ENCODE measurements at places on chromosomes 3 and 15.

- DNase-seq: no peak
These were observed 184.3 kb downstream of the AKAP13 start for GRCh38 chr15:85564686-85565085.

- no peak for DNase-seq
These were observed 90.7 kb downstream of the FNDC3B start for GRCh38 chr3:172129850-172130716.

- DNase-seq: no peak
These were observed 156.3 kb downstream of the MTHFS start for GRCh38 chr15:79740561-79740960.

- no peak for DNase-seq
These were observed 23.8 kb downstream of the RLBP1 start for GRCh38 chr15:89197503-89197971.

DNA sequence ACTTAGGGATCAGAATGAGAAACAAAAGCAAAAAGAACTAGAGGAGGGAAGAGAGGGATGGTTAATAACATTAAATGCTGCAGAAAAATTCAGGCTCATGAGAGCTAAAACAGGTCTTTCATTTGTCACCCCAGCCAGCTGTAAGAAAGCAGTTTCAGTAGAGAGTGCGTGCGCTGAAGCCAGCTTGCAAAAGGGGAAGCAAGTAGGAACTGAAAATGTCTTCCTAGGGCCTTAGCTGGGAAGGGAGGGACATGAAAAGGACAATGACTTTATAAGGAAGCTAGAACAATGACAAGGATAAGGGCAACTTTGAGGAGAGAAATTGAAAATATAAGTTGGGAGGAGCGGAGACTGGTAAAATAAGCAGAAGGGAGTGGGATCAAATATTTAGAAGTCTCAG lies 3.1 kb downstream of the CIAO2A start:
- no peak for DNase-seq

GRCh38 chr15:65323071-65323511 lies 18.6 kb downstream of the RNU5B-1 start:
- no peak for DNase-seq

DNA sequence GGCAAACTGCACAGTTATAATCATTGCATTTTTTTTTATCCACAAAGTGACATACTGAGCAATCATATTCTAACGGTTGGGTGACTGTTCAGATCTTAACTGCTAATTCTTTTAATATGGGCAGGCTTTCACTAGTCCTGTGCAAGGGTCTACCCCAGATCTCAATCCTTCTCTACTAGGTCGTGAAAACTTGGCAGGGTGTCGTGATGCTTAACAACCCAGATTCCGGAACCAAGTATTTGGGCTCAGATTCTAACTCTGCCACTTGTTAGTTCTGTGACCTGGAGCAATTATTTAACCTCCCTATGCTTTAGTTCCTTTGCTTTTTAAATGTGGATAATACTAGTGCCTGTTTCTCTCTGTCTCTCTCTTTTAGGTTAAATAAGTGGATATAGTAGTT lies 16.4 kb upstream of the ALDH1A2 start:
- DNase-seq: no peak

- DNase-seq: no peak
These were observed 136.9 kb downstream of the THSD4 start for GRCh38 chr15:71252044-71252739.

DNA sequence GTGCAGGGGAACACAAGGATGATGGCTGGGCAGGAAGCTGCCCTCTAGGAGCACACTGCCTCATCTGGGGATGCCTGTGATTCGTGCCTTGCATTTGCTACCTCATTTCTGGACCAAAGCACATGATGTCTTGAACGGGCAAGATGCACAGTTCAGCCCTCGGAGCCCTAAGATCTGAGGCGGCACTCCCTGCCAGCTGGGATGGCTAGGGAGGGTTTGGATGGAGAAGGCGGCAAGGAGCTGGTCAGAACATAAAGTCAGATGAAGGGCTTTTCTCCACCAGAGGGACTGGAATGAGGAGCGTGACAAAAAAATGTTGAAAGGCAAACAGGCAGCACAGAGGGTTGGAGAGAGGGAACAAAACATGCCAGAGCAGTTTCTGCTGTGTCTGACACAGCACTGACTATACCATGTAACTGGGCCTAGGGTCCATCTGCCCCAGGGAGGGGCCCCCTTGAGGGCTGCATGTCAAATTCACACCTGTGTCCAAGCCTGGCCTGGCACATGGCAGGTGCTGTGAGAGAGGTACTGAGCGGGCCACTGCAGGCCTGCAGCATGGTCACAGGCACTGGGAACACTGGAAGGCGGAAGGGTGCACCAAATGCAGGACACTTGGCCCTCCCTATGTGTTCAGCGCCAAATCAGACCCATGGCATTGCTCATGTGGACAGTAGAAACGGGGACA lies 21.7 kb downstream of the TMEM43 start:
- DNase-seq: no peak

GRCh38 chr3:158264894-158265293 lies 155.0 kb downstream of the RSRC1 start:
- DNase-seq: no peak

DNA sequence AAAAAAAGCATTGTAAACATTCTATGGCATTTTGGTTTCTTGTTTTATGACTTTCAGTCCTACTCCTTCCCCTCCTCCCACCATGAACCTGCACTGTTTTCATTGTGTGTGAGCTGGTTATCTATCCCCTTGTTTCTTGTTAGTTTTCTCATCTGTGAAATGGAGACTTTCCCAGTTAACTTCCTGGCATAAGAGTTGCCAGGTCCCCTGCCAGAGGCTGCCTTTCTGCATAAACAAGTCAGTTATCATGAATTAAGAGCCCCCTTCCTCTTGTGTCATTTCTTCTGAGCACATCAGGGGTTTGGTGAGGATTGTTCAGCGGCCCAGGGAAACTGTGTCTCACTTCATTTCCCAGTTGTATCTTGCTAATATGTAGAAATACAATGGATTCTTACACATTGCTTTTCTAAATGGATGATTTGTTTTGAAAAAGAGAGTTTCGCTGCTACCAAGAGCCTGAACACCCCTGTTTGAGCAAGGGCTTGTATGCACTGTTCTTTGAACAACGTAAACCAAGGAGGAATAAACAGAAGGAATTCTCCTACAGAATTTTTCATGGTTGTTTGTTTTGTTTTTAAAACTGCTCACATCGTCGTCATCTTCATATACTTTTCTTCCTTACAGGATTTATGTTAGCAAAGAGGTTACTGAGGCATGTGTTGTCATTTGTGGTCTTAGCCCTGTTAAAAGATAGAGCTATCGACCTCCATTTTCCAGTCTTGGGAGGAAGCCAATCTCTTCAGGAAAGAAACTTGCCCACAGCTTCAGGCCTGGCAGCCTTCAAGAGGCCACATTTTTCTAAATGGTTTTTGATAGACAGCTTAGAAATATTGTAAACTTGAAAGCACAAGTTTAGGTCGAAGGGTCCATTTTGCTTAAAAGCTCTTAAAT lies 144.6 kb upstream of the IL12A start:
- no peak for DNase-seq

DNA sequence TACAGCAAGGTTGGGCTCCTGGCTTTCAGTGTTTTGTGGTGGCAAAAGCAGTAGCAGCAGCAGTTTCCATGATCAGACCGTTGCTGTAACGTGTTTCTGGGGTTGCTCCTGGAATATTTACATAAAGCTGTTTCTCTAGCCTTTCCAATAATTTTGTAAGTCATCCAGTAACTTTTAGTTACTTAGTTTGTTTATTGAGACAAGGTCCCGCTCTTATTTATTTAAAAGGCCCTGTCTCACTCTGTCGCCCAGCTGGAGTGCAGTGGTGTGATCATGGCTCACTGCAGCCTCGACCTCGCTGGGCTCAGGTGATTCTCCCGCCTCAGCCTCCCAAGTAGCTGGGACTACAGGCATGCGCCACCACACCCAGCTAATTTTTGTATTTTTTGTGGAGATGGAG lies 8.8 kb upstream of the MYO5A start:
- no peak for DNase-seq

GRCh38 chr3:27677565-27677964 lies 44.6 kb downstream of the EOMES start:
- no peak for DNase-seq

- DNase-seq: no peak
These were observed 277.0 kb upstream of the LRRC3B start for GRCh38 chr3:26345613-26346012.

DNA sequence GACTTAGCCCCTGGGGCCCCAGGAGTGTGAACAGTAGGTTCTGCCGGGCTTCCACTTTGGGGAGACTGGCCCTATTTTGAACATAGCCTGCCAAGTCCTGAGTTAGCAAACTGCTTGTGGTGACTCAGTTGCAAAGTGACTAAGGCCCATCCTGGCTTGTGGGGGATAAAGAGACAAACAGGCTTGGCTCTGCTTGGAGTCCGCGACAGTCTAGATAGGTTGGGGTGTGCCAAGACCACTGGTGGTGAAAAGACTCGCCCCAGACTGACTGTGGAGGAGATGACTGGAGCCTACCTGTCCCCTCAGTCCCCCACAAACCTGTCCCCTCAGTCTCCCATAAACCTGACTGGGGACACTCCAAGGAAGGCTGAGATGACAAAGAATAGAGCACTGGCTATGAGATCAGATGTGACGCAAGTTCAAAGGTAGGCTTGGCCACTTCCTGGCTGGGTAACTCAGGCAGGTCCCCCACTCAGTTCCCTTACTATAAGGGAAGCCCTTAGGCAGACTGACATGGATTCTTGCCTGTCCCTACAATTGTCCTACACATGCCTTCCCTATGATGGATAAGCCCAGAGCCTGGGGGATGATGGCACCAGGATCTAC lies 4.3 kb downstream of the DNASE1L3 start:
- DNase-seq: no peak

GRCh38 chr3:110858549-110858948 lies 213.1 kb upstream of the NECTIN3 start:
- DNase-seq: no peak

GRCh38 chr15:41150279-41150678 lies 34.2 kb upstream of the INO80 start:
- no peak for DNase-seq

GRCh38 chr3:134362670-134363380 lies 11.4 kb downstream of the AMOTL2 start:
- DNase-seq: no peak

GRCh38 chr15:74549816-74550215 lies 8.8 kb downstream of the ARID3B start:
- DNase-seq: no peak

DNA sequence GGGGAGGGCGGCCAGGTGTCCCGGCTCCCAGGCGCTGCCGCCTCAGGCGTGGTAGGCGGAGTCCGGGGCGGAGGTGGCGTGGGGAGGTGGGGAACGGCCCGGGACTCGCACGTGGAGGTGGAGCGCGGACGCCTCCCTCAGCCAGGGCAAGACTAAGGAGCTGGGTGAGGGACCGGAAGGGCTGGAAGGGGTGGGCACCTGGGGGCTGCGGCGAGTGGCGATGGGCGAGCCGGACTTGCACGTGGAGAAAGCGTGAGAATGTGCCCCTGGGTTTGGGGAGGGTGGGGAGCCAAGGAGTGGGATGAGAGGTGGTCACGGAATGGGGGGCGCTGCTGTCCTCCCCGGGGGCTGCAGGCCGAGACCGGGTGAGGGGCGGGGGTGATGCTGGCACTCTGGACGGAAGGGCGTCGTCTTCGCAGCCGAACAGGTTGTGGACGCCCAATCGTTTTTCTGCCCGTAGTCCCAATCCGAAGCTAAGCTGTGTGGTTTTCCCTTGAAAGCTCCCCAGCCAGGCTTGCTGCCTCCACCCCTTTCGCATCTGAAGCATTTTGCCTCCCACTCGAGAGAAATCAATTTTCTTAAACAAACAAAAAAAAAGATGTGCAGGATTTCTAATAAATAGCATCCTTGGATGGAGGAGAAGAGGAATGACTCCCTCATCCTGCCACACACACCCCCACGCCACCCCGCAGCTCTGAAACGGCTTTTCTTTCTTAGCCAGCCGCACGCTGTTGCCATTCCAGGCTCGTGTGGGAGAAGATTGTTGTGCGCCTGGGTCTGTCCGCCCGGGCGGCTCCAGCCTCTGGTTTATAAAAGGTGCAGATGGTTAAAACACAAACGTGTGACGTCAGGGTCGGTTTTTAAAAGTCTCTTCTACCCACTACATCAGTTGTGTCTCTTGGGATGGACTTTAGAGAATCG lies 62.5 kb upstream of the ANKRD28 start:
- DNase-seq: peak; percentile 21

GRCh38 chr15:94682171-94682570 lies 450.8 kb downstream of the MCTP2 start:
- DNase-seq: no peak

- DNase-seq: no peak
These were observed 78.8 kb upstream of the SLC6A6 start for GRCh38 chr3:14323401-14324223.

DNA sequence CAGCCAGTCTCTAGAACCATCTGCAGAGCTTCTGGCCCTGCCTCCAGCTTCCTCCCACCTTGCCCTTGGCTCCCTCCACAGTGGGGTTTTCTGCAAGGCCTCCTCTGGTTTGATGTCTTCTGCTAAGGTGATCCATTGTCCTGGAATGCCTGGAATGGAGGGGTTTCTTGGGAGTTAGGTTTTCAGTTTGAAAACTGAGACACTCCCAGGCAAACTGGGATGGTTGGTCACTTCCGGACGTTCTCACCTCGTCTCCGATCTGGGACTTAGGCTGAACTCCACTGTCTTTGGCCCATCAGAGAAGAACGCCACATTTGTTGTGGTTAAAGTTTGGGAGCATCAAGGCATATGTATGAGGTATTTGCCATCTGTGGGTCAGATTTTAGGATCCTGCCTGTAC lies 77.4 kb upstream of the KLHL25 start:
- no peak for DNase-seq

DNA sequence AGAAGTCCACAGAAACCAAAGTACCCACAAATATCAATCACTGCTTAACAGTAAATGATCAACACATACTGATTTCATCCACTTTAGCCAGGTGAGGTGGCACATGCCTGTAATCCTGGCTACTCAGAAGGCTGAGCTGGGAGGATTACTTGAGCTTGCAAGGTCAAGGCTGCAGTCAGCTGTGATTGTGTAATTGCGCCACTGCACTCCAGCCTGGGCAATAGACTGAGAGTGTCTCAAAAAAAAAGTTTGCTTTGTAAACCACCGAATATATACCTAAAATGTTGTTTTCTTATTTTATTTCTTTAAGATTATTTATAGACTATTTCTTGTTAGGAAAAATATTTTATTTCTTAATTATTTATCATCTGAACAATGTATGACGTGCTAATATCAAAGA lies 8.7 kb upstream of the ATP13A4 start:
- no peak for DNase-seq

DNA sequence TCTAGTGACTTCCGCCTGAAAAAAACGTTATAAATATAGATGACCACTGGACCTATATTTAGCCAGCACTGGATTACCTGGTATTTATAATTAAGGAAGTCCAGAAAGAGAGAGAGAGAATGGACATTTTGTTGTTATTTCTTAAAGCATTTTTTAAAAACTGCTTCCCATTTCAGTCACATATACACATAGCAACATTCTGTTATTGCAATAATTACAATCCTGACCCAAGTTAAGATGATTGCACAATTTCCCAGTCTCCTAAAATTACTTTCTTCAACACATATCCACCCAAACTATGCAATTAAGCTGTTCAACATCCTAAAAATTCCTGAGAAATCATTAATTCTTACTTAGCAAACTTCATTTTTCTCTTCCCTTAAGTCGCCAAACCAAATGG lies 37.7 kb downstream of the PCSK6 start:
- no peak for DNase-seq

GRCh38 chr3:95002438-95003046 lies 939.7 kb downstream of the NSUN3 start:
- DNase-seq: no peak

GRCh38 chr3:40313975-40314860 lies 4.7 kb downstream of the EIF1B start:
- no peak for DNase-seq

- no peak for DNase-seq
These were observed 57.5 kb downstream of the RFTN1 start for GRCh38 chr3:16455966-16456365.

GRCh38 chr15:62165793-62166375 lies 799 bp upstream of the C2CD4B start:
- no peak for DNase-seq
